Muscle of back (tissue), 13 donors: ENCODE measurements at places on chromosomes 7 and 10. TPM values are rescaled to one million over a fixed set of nuclear protein-coding genes. Genes with fewer than 3 reads are reported as not detected.

- peak; percentile 20 for DNase-seq
These were observed 90.7 kb upstream of the C1QL3 start for GRCh38 chr10:16612115-16612980.

The URGCP gene
- 21.3 TPM for polyA plus RNA-seq

DNA sequence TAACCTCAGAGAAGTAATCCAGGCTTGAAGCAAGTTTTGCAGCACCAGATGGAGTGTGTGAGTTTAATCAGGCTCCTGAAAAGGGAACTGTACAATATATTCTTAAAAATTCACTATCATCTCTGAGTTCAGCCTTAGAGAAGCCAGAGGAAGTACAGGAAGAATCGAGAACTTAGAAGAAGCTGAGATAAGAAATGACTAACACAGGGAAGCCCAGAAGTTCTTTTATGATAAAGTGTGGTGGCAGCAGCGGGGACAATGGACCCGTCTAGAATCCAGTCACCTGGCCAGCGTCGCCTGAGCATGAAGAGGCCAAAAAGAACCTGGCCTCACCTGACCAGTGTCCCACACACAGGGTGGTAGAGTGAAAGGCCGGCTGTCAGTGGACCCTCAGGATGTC is 161.0 kb downstream of the USP6NL start:
- no peak for DNase-seq

DNA sequence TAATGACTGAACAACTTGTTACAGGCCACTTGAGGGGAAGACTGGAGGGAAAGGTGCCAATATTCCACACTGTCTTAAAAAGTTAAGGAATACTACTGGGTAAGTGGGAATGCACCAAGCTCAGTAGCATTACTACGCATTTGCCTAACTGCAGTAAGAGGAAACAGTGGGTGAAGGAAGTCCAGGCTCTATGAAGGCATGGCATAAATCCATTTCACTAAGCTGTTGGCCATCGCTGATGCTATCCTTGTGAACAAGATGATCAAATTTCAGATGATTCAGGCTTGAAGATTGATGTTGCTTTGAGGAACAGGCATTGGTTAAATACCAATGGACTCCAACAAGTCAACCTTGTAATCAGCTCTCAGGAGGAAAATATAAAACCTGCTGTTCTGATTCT is 44.2 kb upstream of the TES start:
- DNase-seq, result no peak

- no peak for DNase-seq
These were observed 90.3 kb downstream of the INPP5A start for GRCh38 chr10:132627666-132628531.

The PTF1A gene
- not detected for polyA plus RNA-seq

The SHH gene
- polyA plus RNA-seq, result 0.08 TPM
